ENCODE measurements at places on chromosomes 5 and 9.

GRCh38 chr9:2686911-2687310 is 30.4 kb upstream of the KCNV2 start:
- no peak for DNase-seq

GRCh38 chr5:141869514-141869913 is 8.7 kb downstream of the PCDH1 start:
- DNase-seq, result peak; percentile 44

- DNase-seq, result no peak
Observed at GRCh38 chr5:82745016-82745415, 332.2 kb downstream of the TMEM167A start.

- no peak for DNase-seq
Observed at GRCh38 chr9:82799286-82799685, 263.7 kb downstream of the RASEF start.

DNA sequence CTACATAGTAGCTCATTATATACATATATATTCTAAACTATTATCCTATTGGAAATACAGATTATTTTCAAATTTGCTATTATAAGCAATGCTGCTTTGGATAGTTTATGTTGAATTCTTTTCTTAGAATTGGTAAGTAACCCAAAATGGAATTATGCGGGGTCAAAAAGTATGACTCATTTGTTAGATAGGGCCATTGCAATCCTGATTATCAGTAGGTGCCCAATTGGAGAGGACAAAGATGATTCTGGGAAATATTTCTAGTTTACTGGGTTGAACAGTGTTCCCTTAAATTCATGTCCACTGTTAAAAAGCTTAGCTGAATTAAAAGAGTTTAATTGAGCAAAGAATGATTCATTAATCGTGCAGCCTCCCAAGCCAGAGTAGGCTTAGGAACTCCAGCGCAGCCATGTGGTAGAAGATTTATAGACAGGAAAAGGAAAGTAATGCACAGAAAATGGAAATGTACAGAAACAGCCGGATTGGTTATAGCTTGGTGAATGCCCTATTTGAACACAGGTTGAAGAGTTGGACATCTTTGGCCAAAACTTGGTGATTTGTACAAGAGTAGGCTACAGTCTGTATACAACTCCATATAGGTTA is 81.8 kb downstream of the GDNF start:
- no peak for DNase-seq

- DNase-seq, result no peak
Observed at GRCh38 chr5:107580889-107581820, 89.6 kb downstream of the EFNA5 start.

- no peak for DNase-seq
Observed at GRCh38 chr9:90724880-90725279, 76.7 kb upstream of the SYK start.

GRCh38 chr9:94144394-94144793 is 60.1 kb downstream of the PTPDC1 start:
- no peak for DNase-seq

DNA sequence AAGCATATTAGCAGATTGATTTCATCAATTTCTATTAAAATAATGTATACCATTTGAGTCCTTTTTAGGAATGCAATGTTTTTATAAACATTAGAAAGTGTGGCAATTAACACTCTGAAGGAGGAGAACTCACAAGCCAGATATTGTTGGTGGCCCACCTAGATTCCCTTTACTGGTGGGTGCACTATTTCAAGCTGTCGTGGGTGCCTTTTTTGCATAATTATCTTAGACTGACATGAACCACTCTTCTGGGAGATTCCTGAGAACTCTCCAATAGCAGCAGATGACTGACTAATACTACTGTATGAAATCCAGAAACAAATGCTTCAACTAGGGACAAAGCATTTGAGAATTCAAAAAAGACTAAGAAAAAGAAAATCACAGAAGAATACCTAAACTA is 526.0 kb downstream of the CDH18 start:
- no peak for DNase-seq

DNA sequence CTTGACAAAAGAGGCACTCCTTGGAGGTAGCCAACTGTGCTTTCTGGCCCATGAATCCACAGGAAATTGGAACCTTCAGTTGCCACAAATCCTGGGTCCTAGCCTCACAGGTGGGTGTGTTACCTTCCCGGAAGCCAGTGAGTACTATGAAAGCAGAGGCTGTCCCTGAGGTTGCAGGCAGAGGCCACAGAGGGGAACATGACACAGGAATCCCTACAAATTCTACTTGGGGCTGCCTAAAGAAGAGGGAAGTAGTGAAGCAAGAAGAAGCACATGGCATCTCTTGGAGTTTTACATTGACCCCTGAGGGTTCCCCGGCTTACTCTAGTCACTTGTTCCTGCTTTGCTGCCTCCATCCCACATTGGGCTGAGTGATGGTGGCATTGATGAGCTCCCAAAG is 2.6 kb downstream of the SLC22A5 start:
- DNase-seq, result peak; percentile 41

All from islet precursor cell (in vitro differentiated cells).